ENCODE measurements at places on chromosomes 6 and 20.

DNA sequence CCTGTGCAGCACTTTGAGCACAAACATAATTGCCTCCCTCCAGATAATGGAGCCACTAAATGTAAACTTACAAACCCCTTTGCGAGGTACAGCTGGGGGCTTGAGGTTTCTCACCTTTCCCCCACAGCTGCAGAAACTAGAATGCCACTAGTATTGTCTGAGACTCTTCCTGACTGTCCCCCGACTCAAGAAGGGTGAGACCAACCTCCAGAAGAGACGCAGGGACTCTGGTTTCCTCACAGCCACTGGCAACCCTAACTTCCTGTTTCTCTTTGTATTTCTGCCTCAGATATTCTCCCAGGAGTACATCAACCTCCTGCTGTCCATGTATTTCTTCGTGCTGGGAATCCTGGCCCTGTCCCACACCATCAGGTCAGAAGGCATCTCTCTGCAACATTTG, 23.6 kb downstream of the HM13 start:
- DNase-seq: no peak

GRCh38 chr6:34549026-34549803, 6.9 kb downstream of the SPDEF start:
- DNase-seq: no peak

DNA sequence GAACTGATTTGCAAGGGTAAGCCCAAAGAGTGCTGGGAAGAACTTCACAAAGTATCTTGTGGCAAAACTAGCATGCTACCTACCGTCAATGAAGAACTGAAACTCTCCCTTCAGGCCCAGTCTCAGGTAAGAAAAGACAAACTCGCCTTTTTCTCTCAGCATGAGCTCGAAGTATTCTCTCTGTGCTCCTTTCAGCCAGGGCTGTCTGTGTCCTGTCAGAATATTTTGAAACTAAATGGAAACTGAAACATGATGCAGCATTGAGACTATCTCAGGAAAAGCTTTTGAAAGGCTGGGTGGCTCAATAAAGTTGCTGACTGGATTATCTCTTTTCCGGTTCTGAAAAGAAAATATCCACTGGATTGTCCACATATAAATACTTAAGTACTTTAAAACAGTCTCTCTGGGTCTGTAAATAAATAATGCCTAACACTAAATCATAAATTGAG, 696 bp downstream of the CALHM5 start:
- DNase-seq: no peak

GRCh38 chr20:48858075-48858790, 30.4 kb upstream of the PREX1 start:
- no peak for DNase-seq

GRCh38 chr6:86526238-86526637, 411.1 kb upstream of the HTR1E start:
- DNase-seq: no peak

DNA sequence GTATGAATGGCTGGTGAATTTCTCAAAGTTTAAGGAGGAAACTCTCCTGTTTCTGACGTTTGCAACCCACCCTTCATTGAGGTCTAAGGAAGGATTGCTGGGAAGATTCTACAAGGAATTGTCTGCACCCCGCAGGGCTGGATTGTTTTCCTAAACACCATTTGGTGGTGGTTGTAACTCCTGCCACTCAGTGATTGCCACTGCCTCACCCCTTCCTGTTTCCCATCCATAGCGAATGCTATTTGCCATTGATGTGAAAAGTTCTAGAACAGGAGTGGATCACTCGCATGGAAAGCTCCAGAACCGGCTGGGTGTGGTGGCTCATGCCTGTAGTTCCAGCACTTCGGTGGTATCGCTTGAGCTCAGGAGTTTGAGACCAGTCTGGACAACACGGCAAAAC, 8.7 kb upstream of the DSP start:
- DNase-seq: no peak

Data from non-pigmented ciliary epithelial cell (primary cell).